ENCODE measurements at places on chromosomes 11 and 22.

- DNase-seq, result peak; percentile 60
These were observed 12.6 kb upstream of the TRIM44 start for GRCh38 chr11:35650006-35650405.

DNA sequence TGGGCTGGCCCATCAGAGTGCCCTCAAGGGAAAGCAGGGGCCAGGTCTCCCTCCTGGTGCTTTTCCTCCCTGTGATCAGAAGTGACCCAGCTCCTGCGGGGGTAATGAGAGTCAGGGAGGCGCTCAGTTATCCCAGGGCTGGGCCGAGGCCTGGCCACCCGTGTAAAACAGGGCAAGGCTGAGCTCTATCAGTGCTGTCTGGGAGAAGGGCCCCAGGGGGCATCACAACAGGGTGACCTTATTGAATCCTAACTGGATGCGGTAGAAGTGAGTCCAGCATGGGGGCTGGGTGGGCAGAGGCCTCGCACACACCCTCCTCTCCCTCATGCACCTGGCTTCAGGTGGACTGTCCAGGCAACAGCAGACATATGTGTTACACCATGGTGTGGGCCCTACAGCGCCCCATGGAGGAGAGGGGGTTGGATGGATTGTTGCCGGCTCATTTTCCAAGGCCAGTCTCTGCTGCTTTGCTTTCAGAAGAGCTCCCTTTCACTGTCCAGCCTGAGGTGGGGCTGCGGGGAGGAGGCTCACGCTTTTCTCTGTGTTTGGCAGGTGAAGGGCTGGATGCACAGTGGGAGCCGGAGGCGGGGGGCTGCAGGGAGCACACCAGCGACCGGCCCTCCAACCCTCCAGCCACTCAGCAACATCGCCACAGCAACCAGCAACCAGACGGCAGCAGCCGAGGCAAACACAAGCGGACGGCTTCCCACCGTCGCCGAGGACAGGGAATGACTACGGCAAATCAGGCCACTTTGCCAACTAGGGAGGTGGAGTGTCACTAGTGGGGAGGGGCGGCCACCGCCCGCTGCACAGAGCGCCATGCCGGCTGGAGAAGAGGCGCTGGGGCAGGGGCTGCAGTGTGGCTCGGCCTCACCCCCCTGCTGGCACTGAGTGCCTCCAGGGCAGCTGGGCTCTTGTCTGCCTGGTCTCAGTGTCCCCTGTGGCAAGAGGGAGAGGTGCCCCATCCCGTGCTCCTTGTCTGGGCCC is 24.7 kb downstream of the GNAZ start:
- no peak for DNase-seq

DNA sequence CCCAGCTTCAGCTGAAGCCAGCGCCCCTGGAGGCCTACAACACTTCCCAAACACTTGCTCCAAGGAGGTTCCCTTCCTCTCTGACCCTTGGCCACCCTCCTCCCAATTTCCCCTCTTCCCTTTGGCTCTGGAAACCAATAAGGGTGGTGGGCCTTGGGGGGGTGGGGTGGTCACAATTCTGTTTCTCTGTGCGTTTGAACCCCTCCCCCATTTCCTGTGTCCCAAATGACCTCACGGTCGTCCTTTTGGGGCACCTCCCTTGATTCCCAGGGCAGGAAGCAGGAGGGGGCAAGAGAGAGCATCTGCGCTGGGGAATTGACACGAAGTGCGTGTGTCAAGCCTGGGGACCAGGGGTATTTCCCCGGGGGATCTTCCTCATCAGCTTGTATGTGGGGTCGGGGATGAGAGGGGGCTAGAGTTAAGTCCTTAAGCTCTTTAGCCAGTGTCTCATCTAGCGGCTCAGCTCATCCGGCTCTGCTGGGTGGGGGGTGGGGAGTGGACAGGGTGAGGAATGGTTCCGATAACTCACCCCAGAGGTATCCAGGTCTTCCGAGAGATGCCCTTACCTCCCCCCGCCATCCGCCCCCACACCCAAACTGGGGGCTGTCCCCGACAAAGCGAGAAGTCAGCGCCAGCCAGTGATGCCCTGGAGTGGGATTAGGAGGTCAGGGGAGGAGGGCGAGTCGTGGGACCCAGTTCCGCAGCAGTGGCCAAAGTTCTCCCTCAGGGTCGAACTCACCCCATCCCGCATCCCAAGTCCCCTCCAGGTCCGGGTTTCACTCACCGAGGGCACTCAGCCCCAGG is 587 bp downstream of the ESAM start:
- DNase-seq, result no peak

GRCh38 chr22:49021926-49022815 is 805.5 kb downstream of the BRD1 start:
- no peak for DNase-seq

GRCh38 chr22:24446260-24446611 is 18.8 kb downstream of the ADORA2A start:
- DNase-seq, result no peak

DNA sequence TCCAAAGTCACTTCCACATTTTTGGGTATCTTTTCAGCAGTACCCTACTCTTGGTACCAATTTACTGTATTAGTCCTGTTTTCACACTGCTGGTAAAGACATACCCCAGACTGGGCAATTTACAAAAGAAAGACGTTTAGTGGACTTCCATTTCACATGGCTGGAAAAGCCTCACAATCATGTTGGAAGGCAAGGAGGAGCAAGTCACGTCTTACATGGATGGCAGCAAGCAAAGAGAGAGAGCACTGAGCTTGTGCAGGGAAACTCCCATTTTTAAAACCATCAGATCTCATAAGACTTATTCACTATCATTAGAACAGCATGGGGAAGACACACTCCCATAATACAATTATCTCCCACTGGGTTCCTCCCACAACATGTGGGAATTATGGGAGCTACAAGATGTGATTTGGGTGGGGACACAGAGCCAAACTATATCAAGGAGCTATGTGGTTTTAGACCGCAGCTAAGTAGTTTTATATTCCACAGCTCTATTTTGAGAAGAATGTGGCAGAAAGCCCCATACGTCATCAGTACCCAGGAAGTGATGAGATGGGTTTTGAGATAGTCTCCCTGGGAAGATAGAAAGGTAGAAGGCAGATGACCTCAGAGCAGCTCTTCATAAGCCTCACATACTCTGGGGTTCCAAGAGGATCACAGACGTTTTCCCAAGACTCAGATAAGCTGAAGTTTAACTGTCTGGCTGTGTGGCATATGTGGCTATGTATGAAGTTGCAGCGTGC is 96.3 kb downstream of the APIP start:
- DNase-seq, result peak; percentile 20

DNA sequence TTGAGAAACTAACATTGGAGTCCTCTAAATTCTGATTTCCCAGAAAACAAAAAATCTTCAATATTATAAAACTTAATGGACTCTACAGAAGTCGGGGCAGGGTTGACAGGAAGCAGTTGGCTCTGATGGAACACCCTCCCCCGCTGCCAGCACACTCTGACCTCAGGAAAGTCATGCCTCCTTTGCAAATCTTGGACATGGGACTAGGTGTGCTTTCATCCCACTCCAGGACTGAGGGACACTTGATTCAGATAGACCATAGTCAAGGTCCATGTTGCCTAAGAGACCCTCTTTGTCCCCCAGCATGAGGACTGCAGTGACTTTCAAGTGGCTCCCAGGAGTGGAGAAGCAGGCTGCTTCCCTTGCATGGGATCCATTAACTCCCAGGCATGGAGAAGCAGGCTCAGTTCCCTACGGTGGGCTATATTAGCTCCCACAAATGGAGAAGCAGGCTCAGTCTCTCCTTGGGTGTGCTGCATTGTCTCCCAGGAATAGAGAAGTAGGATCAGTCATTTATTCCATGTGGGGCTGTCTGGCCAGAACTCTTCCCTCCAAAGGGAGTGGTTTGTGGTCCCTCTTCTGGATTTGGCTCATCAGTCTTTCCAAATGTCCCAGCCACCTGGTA is 38.3 kb downstream of the C22orf31 start:
- DNase-seq, result no peak

DNA sequence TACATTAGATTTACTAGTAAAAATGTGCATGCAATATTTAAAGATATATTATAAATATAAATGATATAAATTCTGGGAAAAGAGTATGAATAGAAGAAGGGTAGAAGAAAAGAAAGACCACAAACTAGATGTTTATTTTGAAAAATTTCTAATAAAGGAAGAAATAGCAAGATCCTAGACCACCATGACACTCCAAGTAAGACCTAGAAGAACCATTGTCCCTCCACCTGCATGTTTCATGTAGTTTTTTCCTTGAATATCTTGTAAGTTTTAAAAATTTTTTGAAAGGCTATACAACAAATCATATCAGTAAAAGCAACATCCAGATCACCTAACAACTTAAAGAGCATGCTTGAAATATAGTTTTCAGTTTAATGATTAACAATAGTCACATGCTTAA is 46.8 kb downstream of the ARHGAP32 start:
- DNase-seq, result no peak

DNA sequence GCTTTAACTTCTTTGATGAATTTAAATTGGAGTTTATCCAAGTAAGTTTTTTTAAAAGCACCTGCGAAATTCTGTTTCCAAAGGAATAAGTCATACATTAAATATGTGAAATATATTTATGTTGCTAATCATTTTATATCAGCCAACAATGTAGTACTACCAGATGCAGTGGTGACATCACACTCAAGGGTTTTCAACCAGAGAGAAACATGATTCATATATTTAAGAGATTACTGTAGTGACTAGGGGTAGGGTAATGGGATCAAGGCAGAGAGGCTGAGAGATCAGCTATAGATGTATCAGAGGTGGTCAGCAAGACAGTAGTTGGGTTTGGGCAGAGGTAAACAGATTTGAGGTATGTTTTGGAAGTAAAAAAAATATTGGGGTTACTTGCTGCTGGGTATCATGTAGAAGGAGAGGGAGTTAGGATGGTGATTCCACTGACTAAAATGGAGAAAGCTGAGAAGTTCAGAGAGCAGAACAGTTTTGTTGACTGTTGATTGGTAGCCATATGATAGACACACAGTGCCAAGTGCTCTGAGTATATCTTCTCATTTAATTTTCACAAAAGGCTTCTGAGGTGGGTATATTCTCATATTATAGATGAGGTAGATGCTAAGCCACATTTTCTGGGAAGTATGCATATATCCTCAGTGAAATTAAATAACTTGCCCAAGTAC is 39.4 kb downstream of the CEP57 start:
- no peak for DNase-seq

DNA sequence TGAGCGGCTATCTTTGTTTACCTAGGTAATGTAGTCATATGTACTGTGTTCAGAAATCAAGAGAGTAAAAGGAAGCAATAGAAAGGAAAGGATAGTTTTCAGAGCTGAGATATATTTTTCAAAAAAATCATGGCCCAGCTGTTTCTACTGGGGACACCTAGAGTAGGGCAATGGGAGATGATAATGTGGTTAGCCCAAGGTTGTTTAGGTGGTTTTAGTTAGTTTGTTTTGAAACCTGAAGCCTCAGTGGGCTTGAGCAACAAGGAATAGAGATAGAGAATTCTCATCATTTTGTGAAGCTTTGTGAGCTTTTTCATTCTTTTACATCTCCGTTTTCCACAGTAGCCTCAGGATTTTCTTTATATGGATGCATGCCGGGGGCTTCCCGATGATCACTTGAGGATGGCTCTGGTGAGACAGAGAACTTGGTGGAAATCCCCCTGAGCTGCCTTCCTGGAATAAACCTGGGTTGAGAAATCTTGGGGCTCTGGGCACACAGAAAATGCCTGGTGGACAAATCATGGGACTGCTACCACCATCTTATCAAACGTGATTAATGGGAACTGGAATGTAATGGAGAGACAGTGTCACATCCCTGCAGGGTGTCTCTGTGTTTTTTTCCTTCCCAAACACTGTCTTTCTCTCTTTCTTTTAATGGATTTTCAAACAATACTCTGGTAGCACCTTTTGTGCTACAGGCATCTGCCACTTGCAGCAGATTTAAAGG is 49.0 kb downstream of the ARHGAP42 start:
- DNase-seq, result no peak

- DNase-seq, result no peak
These were observed 2.3 kb upstream of the IL17REL start for GRCh38 chr22:50014655-50015401.

- no peak for DNase-seq
These were observed 669 bp downstream of the RPL27A start for GRCh38 chr11:8683115-8683807.

DNA sequence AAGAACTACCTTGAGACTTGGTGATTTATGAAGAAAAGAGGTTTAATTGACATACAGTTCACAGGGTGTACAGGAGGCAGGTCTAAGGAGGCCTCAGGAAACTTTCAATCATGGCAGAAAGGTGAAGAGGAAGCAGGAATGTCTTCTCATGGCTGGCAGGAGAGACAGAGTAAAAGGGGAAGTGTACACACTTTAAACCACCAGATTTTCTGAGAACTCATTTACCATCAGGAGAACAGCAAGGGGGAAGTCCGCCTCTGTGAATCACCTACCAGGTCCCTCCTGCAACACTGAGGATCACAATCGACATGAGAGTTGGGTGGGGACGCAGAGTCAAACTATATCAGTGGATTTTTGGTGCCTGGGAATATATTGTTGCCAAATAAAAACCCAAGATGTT is 40.3 kb upstream of the OR5D13 start:
- no peak for DNase-seq

Data from HT1080 (cell line).